ENCODE measurements at places on chromosomes 2 and 18.

- DNase-seq: no peak
These were observed 88.4 kb upstream of the AFF3 start for GRCh38 chr2:100230754-100231153.

- no peak for DNase-seq
These were observed 43.1 kb downstream of the PELI1 start for GRCh38 chr2:64101141-64101591.

GRCh38 chr2:56960581-56960980 is 776.8 kb downstream of the CCDC85A start:
- DNase-seq: no peak

- DNase-seq: no peak
These were observed 89.1 kb upstream of the MBOAT2 start for GRCh38 chr2:9092383-9093282.

Data from lower leg skin (tissue), 4 donors.